SK-N-SH (cell line): ENCODE measurements at places on chromosomes 12 and 14. TPM values are rescaled to one million over a fixed set of nuclear protein-coding genes. Genes with fewer than 3 reads are reported as not detected.

The MIS18BP1 gene
- polyA plus RNA-seq, result 2.6 and 3.0 TPM in 2 replicates

The SRGAP1 gene
- 2.6 and 3.1 TPM in 2 replicates for polyA plus RNA-seq

The NOXRED1 gene
- polyA plus RNA-seq, result 0.21 and 0.37 TPM in 2 replicates

The KLHDC1 gene
- 0.31 and 0.60 TPM in 2 replicates for polyA plus RNA-seq

The DNM1L gene
- polyA plus RNA-seq, result 26.6 and 39.5 TPM in 2 replicates

The FGF6 gene
- polyA plus RNA-seq, result not detected in 2 replicates

The OASL gene
- 0.37 and 0.41 TPM in 2 replicates for polyA plus RNA-seq

GRCh38 chr14:51185754-51186153 is 54.3 kb upstream of the TMX1 start:
- no peak for DNase-seq

DNA sequence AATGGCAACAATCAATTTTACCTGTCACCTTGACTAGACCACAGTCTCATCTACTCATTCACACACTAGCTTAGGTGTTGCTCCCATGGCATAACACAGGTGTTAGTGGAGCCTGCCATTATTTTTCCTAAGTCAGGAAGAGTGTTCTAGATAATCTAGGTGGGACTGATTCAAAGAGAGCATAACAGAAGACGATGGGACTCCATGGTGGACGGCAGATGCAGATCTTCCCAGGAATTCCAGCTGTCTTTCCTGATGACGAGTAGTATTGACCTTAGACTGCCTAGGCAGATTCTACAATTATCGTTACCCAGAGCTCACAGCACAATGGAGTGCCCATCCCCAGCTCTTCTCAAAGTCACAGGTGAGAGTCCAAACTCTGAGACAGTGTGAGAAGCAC is 589.0 kb downstream of the TMEM121 start:
- no peak for DNase-seq

- DNase-seq, result no peak
Observed at GRCh38 chr14:22388669-22389595, 200.1 kb downstream of the DAD1 start.

GRCh38 chr12:76013603-76014002 is 18.0 kb downstream of the PHLDA1 start:
- no peak for DNase-seq

GRCh38 chr14:54211551-54212308 is 185.1 kb upstream of the CDKN3 start:
- DNase-seq, result no peak
